ENCODE measurements at places on chromosomes 2 and 18.

DNA sequence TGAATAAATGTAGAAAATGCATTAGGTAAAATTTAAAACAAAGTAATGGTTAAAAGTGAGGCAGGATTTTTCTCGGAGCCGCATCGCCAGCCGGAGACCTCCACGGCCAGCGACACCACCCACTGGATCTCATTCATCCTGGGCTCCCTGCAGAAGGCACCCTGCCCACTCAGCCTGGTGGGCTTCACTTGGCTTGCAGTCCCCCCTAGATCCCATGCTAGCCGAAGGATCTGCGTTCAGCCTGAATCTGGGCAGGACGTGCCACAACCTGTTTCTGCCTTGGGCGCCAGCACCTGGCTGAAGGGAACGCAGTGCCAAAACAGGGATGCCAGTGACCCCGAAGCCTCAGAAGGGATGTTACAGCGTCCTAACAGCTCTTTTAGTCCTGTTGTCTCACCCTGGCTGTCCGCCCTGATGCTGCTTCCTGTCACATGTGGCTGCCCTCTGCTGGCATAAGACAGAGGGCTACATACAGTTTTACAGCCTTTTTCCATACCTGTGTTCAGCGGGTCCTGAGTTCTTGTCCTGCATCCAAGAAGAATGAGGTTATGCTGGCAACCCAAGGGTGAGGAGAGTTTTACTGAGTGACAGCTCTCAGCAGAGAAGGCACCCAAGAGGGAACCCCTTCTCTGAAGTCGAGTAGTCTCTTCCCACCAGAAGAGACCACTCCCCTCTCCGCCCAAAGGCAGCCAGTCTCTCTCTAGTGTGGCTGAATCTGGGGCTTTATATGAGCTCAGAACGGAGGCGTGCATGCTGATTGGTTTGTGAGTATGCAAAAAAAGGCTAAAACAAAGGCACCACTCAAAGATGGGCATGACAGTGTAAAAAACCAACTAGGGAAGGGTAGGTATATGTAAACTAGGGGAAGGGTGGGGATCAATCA lies 173.1 kb upstream of the GYPC start:
- DNase-seq: peak; percentile 14

DNA sequence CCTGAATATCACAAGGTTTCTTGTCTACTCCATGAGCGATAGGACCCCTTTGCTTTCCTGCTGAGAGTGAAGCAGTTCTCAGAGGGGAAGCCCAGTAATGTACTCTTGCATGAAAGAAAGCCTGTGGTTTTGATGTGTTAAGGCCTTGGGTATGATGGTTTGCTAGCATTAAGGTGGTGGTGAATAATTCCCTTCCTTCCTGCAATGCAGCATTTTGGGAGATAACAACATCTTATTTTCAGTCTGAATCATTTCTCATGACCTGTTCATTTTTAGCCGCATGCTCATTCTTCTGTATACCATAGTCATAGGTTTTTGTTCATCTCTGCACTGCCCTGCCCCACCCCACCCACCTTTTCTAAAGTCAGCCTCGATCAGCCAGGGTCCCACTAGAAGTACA lies 66.2 kb downstream of the HNMT start:
- no peak for DNase-seq

DNA sequence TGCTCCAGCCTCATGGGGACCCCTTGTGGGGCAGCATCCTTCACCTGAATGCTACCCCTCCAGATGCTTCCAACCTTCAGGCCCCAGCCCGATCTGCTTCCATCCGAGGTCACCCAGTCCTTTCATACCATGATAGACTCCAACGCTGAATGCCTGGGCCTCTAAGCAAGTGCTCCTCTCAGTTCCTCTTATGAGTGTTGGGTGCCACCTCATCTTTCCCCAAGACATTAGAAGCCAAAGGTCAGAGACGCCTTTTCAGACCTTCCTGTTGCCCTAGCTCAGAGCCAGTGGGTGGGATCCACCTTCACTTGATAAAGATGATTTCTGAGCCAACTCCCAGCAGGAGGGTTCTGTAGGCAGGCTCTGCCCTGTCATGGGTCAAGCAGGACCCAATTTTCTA lies 174.5 kb upstream of the MGAT5 start:
- no peak for DNase-seq

DNA sequence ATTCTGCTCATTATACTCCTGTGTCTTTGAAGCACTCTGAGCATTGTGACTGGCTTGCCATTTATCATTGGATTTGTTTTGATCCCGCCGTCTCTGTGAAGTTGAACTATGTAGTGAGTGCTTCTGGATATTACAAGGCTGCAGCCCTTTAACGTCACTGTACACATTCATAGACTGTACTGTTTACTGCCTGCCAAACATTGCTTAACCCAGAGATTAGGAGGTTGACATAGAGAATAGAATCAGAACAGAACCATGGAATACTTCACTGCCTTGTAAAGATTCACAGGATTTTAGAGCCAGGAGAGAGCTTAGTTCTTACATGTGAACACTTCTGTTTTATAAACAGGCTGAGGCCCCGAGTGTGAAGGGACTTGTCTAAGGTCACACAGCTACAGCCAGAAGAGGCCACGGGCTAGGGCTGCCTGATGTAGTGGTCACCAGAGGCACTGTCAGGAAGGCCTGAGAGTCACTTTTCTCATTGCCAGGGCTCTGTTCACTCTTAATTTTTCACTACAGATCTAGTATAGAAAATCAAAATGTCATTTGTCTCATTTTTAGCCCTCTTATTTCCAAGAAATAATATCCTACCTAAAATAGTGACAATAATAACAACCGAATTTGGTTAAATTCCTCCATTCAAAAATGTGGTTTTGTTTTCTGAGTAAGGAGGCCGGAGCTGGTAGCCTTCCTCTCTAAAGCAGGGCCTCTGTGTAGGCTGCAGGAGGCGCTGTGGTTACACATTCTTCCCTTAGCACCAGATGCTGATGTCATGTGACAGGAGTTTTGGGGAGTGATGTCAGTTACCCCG lies 87.9 kb downstream of the UGGT1 start:
- peak; percentile 57 for DNase-seq

GRCh38 chr2:136384531-136385303 lies 266.8 kb upstream of the CXCR4 start:
- peak; percentile 36 for DNase-seq

DNA sequence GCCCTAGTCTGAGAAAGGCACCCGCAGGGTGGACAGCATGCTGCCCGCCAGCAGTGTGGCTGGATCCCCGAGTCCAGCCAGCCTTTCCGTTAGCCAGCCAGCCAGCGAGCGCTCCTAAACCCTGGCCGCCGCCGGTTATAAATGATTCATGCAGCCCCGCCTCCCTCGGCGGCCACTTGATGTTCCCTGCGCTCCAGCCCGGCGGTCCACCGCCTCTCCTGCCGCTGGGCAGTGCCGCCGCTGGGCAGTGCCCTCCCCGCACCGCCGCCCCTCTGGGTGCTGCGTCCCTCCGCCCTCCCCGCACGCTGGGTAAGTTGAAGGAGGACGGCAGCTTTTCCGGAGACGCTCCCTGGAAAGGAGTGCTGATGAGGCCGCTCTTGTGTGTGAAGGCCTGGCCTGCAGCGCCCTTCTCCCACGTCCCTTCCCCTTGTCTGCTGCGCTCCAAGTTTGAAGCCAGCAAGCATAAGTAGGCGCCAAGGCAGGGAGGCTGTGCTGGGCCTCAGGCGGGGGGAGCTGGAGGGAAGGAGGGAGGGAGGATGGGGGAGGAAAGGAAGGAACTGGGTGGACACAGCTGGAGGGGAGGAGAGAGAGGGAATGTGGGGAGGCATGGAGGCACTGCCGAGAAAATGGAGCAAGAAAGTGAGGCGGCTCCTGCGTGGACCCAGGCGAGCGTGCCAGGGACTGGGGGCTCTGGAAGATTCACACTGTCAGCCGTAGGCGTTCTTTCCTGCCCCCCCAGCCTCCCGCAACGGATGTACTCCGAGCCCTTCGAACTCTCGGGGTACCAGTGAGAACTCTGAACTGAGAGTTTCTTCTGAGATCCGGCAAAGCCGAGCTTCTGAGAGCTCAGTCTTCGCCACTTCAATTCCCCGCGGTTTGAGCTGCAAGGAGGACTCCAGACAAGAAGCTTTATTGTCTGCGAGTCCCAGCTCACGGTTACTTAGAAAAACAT lies 131.9 kb downstream of the GLI2 start:
- DNase-seq: no peak

GRCh38 chr2:6064757-6065156 lies 372.6 kb downstream of the SOX11 start:
- DNase-seq: no peak

GRCh38 chr18:3647636-3648035 lies 197.7 kb downstream of the TGIF1 start:
- DNase-seq: no peak

Data from WERI-Rb-1 (cell line).